ENCODE measurements at places on chromosomes 6 and 20.

- DNase-seq: no peak
Measured at GRCh38 chr6:49980898-49981297, 11.5 kb upstream of the DEFB113 start.

- no peak for DNase-seq
Measured at GRCh38 chr20:43046966-43047365, 142.7 kb downstream of the PTPRT start.

GRCh38 chr6:33163540-33163939, 28.7 kb downstream of the COL11A2 start:
- DNase-seq: no peak

- no peak for DNase-seq
Measured at GRCh38 chr20:2873747-2874041, 413 bp downstream of the PTPRA start.
